ENCODE measurements at places on chromosomes 12 and 14.

- no peaks in the 10 kb centered on the region for H3K27me3 ChIP-seq
- H3K36me3 ChIP-seq: no peaks in the 10 kb centered on the region
- no peak overlapping the region for H3K27ac ChIP-seq
- no peaks in the 10 kb centered on the region for H3K4me1 ChIP-seq
These were observed 22.8 kb downstream of the MMP17 start for GRCh38 chr12:131850856-131851559.

DNA sequence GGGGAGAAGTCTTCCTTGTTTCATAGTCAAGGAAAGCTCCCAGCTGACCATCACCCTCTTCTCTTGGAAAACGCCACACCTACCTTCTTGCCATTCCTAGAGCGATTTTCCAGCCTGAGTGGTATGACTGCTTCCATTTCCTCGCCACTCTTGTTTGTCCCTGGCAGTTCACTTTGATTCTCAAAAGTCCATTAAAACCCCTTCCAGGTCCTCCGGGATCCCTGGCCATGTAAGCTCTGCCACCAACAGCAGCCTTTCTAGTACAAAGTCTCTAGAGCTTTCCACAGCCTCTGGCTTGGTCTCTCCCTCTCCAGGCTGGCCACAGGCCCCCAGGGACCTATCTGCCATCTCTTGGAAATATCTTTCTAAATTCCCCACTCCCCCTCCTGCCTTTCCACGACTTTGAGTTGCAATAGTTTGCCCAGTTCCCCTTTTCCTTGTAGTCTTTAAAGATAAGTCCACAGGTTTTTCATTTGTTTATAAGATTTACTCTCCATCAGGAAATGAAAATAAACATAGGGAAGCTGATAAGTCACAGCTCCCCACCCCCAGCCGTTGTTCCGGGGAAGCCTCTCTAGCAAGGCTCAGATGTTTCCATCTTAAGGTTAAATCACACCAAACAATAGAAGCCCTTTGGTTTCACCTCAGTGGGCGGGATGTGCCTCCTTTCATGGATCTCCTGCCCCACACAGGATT is 42.9 kb upstream of the SINHCAF start:
- peak overlapping the region; percentile 100 for H3K27ac ChIP-seq
- no peak overlapping the region for H3K4me3 ChIP-seq
- no peaks in the 10 kb centered on the region for H3K36me3 ChIP-seq
- peaks cover 30% of the 10 kb centered on the region for H3K4me1 ChIP-seq
- H3K27me3 ChIP-seq: no peaks in the 10 kb centered on the region

DNA sequence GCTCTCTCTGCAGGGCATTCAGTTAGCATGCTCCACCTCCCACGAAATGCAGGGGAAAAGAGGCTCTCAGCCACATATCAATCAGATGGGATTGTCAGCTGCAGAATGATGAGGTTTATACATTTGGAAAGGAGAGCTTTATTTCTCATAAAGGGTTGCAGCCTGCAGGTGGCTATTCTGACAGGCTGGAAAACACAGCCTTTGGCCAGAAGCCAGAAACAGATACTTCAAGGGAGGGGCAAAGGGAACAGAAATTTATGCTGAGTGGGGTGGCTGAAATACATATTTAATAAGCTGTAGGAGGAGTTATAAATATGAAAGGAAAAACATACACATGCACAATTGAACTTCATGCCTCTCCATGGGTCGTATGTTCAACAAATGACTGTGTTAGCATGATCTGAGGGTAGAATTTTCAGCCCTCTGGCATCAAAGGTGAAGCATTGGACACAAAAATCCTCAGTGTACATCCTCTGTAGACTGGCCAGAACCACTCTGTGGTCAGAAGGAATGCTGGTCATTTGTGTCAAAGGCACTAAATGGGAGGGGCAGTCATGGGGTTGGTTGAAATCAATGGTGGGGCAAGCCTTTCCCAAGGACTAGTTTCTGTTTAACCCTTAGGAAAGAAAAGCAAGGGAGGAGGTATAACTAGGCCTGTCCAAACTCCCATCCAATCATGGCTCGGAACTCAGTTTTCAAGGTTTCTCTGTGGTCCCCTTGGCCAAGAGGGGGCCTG is 62.4 kb downstream of the TMX1 start:
- no peaks in the 10 kb centered on the region for H3K4me1 ChIP-seq
- H3K4me3 ChIP-seq: no peak overlapping the region
- DNase-seq: no peak
- no peaks in the 10 kb centered on the region for H3K36me3 ChIP-seq
- no peaks in the 10 kb centered on the region for H3K27me3 ChIP-seq

- no peak overlapping the region for H3K27ac ChIP-seq
- H3K4me1 ChIP-seq: no peaks in the 10 kb centered on the region
- no peaks in the 10 kb centered on the region for H3K27me3 ChIP-seq
These were observed 78.1 kb downstream of the KSR2 start for GRCh38 chr12:117890644-117891043.

DNA sequence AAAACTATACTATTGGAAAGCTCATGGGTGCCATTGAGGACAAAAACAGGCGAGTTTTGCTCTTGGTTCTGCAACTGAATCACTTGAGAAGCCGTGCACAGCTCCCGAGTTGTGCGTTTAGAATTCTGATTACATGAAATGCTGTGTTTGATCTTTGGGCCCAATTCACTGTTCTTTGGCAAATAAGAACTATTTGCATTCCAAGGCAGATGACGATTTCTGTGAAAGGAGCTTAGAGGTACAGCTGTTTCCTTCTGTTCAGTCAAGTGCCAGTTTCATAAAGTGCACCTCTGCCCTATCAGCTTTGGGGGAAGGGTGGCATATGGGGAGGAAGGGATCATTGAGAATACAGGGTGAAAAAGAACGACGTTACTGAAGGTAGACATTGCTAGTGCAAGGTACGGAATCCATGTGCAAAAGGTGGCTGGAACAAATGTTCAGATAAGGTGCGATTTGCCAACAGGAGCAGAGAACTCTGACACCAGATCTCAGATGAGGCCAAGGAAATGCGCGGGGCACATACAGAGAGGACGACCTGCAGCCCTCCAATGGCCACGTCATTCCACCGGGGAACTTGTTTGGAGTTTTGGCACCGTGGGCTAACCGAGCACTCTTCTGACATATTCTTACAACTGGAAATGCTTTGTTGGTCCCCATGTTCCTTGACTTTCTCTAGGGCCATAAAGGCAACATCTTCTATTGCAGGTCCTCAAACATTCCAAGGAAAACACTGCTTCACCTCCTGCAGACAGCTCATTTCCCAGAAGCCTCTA is 30.1 kb downstream of the TCHP start:
- peak; percentile 19 for DNase-seq
- peak overlapping the region; percentile 40 for H3K27ac ChIP-seq
- H3K27me3 ChIP-seq: no peaks in the 10 kb centered on the region
- peaks cover 13% of the 10 kb centered on the region for H3K4me1 ChIP-seq
- no peak overlapping the region for H3K4me3 ChIP-seq

DNA sequence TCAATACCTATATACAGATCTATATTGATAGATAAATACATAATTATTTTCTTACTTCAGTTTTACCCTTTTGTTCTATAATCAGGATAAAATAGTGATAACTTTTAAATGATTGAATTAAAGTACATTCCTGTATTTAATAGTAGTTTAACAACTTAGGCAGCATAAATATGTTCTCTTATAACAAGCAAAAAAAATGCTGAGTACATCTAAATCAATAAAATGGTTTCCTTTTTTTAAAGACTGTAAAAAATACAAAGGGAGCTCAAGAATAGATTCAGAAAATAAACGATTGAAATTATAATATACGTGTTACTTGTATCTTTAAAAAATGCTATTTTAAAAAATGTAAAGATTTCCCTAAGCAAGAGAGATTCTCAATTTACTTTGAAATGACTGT is 393.7 kb upstream of the TMEM132C start:
- H3K36me3 ChIP-seq: no peaks in the 10 kb centered on the region
- no peak for DNase-seq
- H3K4me1 ChIP-seq: no peaks in the 10 kb centered on the region
- H3K27me3 ChIP-seq: no peaks in the 10 kb centered on the region
- H3K27ac ChIP-seq: no peak overlapping the region

DNA sequence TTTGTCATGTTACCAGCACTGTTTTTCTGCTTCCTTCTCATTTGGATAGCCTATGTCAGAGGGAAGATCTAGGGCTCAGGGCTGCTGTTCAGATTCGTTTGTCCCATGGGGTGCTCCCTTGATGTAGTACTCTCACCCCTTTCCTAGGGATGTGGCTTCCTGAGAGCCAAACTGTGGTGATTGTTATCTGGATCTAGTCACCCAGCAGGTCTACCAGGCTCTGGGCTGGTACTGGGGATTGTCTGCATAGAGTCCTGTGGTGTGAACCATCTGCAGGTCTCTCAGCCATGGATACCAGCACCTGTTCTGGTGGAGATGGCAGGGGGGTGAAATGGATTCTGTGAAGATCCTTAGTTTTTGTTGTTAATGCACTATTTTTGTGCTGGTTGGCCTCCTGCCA is 5.5 kb upstream of the SERPINA11 start:
- H3K4me3 ChIP-seq: no peak overlapping the region
- H3K27ac ChIP-seq: no peak overlapping the region

DNA sequence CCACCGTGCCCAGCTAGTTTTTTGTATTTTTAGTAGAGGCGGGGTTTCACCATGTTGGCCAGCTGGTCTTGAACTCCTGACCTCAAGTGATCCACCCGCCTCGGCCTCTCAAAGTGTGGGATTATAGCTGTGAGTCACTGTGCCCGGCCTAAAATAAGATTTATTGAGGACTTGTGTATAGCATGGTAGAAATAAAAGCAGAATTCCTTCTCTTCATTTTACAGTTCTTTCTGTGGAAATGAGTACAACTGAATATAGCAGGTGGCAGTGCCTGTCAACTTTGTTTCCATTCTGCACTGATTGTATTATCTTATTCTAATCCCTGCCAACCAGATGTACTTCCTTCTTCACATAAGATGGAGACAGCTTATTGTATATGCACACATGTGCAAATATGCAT is 41.0 kb downstream of the DIP2B start:
- H3K27ac ChIP-seq: peak overlapping the region; percentile 66

DNA sequence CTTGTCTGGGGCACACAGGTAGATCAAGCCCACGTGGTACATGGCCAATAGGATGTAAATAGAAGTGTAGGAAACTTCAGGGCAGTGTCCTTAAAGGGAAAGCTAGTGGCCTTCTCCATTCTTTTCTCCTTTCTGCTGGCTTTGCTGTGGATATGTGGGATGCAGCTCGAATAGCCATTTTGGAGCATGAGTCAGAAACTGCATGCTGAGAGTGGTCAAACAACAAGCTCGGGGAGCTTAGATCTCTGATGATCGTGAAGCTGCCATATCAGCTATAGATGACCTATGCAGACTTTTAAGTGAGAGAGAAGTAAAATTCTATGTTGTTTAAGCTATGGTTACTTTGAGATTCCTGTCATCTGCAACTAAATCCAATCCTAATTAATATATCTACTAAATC is 241.3 kb upstream of the DAAM1 start:
- no peak overlapping the region for H3K27ac ChIP-seq
- no peaks in the 10 kb centered on the region for H3K4me1 ChIP-seq
- no peaks in the 10 kb centered on the region for H3K36me3 ChIP-seq
- no peak overlapping the region for H3K4me3 ChIP-seq
- H3K27me3 ChIP-seq: no peaks in the 10 kb centered on the region

DNA sequence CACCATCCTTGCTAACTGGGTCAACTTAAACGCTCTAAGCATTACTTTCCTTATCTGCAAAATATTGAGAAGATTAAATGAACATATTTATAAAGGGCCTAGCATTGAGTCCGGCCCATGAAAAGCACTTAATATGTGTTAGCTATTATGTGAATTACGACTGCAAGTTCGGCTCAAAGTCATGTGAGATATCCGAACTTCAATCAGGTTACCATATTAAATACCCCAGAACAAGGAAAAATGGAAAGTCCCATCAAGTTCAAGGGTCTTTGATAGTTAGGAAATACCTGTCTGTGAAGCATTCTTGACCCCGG is 487 bp upstream of the NRDE2 start:
- no peaks in the 10 kb centered on the region for H3K36me3 ChIP-seq
- H3K27ac ChIP-seq: peak overlapping the region; percentile 95
- H3K4me1 ChIP-seq: peaks cover 19% of the 10 kb centered on the region
- no peaks in the 10 kb centered on the region for H3K27me3 ChIP-seq

GRCh38 chr14:31059152-31059924 is 33.2 kb upstream of the STRN3 start:
- no peak overlapping the region for H3K4me3 ChIP-seq
- no peaks in the 10 kb centered on the region for H3K36me3 ChIP-seq
- peak; percentile 6 for DNase-seq

DNA sequence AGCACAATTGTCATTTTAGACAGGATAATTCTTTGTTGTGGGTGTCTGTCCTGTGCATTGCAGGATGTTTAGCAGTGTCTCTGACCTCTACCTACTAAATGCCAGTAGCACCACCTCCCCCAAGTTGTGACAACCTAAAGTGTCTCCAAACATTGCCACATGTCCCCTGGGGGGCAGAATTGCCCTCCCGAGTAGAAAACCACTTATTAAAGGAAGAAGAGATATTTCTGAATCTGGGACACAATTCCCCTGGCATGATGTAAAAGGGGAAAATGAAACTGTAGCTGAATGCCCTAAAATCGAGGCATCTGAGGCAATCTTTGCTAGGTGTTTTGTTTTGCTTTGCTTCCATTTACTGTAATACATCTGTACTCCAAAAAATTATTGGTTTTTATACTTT is 116.8 kb upstream of the NAP1L1 start:
- no peak overlapping the region for H3K4me3 ChIP-seq
- no peak for DNase-seq
- no peaks in the 10 kb centered on the region for H3K36me3 ChIP-seq

DNA sequence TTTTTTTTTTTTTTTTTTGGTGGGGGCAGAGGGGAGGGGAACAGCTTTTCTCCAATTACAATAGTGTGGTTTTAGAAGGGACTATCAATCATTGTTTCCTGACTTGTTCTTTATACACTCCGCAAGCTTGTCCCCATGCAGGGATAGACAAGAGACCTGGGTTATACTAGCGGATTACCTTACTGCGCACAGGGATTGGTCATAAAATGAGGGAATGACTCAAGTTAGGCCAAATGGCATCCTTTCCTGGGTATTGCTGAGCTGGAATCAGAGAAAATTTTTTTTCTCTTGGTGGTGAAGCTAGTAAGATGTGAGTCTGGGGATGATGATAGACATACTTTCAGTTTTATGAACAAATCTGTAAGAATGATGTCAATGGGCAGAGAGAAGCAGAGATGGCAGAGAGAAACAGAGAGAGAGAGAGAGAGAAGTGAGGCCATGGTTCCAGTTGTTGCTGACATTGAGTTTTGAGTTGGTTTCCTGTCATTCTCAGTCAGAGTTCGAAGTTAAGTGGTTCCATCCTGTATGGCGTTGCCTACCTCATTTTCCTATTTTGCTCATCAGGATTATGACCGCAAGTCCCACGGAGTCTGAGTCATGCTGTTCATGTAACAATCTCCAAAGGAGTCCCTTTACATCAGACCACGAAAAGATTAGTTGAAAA is 59.1 kb upstream of the OTOGL start:
- no peaks in the 10 kb centered on the region for H3K36me3 ChIP-seq
- no peak overlapping the region for H3K27ac ChIP-seq
- no peaks in the 10 kb centered on the region for H3K4me1 ChIP-seq

All from Caco-2 (cell line).